Sigmoid colon (tissue), 7 donors: ENCODE measurements at places on chromosomes 3 and 15.

- DNase-seq, result no peak
These were observed 4.2 kb upstream of the NPHP3 start for GRCh38 chr3:132726341-132726823.

DNA sequence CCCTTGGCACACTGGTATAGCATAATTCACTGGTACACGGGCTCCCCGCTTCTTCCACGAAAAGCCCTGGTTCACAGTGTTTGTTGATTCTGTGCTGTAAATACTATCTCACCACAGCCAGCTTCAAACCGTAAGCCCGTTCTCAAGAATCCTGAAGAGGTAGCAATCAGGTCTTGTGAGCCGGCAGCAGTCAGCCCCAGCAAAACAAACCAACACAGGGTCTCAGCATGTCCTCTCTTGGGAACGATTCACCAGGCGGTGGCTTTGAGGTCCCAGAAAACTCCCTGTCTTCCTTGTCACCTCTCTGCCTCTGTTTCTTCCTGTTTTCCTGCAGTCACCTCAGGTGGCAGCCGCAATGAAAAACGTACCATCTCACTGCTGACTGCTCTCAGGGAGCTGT lies 19.1 kb upstream of the FAM3D start:
- DNase-seq, result no peak

DNA sequence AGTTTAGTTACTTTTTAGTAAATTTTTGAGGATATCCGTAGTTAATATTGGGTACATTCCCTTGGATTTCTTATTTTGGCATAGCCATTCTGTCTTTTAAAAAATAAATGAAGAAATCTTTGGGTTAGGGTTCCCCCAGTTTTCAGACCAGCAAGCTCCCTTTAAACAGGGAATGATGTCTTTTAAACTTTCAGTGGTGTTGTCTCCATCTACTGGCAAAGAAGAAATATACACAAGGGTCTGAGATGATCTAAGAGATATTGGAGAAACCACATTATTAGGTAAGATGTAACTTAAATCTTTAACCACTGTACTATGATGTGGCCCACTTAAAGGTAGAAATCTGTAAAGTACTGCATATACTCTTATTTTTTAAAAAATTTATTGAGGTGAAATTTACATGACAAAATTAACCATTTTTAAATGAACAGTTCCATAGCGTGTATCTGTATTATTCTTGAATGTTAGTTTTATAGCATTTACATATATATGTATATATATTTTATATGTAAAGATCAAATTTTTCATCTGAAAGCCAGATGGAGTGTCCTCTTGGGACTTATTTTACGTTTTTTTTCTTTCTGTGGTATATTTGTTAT lies 35.1 kb upstream of the EIF3J start:
- no peak for DNase-seq

GRCh38 chr3:139534992-139535879 lies 4.3 kb downstream of the RBP1 start:
- peak; percentile 71 for DNase-seq

- DNase-seq, result no peak
These were observed 22.9 kb downstream of the MYLK start for GRCh38 chr3:123861081-123861836.

GRCh38 chr3:123773681-123774431 lies 110.3 kb downstream of the MYLK start:
- peak; percentile 77 for DNase-seq

- DNase-seq, result no peak
These were observed 11.3 kb upstream of the STRA6 start for GRCh38 chr15:74213858-74214284.

- DNase-seq, result no peak
These were observed 574.6 kb downstream of the VGLL3 start for GRCh38 chr3:86416334-86416733.

DNA sequence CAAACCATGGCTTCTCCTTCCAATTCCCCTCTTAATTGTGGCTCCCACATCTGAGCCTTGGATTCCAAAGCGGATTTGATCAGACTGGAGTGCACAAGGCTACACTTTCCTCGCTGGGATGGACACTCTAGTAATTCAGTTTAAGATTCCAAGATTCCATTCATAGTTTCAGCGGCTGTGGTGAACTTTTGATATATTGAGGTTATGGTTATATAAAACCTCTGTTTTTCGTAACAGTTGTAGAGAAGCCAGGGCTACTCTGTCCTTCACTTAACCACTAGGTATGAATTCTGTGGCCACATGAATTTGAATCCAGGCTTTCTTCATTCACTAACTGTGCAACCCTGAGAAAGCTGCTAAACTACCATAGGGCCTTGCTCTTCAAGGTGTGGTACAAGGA lies 67.9 kb upstream of the KY start:
- DNase-seq, result no peak

DNA sequence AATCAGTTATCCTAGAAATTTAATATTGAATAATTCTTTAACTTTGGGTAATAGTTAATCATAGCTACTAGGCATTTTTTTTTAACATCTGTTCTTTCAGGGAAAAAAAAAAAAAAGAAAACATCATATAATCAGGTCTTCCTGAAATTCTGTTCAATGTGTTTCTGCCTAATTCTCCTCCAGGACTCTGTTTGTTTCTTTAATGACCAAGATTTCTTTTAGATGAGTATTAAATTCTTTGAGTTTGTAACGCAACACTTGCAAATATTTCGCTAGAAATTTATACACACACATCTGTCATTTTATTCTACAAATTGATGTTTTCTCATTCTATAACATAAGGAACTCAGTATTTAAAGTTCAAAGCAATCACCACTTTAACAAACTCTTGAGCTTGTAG lies 56.7 kb downstream of the ALCAM start:
- DNase-seq, result no peak

- DNase-seq, result no peak
These were observed 41.9 kb downstream of the GPD1L start for GRCh38 chr3:32148351-32148750.

DNA sequence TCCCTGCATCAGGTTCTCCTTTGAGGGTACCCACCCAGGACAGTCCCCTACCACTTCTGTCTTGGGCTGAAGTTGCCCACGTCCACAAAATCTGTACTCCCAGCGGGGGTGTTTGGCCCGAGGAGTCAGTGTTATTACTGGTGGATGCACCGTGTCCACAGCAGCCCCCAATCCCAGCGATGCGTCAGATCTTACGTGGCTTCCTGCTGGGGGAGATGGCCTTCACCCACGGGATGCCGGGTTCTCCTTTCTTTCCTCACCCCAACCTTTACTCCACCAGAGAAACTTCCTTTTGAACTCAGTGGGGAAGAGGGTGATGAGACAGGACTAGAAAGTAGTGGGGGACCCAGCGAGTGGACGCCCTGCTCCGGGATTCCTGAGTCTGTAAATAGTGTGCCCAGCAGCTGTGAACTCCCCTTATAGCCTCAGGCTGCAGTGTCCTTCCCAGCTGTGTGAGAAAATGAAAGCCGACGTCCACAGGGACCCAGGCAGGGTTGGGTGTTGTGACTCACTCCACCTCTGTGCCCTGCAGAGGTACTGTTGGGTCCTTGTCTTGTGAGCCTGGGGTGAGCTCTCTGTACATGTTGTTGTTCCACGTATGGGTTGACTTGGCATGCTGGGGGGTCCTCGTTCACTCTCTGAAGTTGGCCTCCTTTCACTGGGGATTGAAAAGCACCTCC lies 31.5 kb downstream of the CRTAP start:
- no peak for DNase-seq

- DNase-seq, result no peak
These were observed 84.5 kb downstream of the MITF start for GRCh38 chr3:69823743-69824142.

GRCh38 chr3:60403866-60404265 lies 847.4 kb downstream of the FHIT start:
- DNase-seq, result no peak

DNA sequence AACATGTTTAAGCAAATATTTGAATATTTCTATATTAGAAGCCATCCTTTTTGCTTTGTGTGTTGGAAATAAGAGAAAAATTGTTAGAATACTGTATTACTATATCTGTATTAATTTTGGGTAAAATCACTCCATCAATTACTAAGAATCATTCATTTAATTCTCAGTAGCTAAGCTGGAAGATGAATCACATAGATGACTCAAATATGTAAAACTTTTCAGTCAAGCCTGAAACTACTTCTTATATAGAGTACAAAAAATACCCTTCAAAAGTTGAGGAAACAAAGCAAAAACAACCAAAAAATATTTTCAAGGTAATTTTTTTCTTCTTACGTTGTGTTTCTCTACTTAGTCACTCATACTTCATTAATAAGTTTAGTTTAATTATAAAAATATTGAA lies 205.7 kb upstream of the ROBO1 start:
- DNase-seq, result no peak

DNA sequence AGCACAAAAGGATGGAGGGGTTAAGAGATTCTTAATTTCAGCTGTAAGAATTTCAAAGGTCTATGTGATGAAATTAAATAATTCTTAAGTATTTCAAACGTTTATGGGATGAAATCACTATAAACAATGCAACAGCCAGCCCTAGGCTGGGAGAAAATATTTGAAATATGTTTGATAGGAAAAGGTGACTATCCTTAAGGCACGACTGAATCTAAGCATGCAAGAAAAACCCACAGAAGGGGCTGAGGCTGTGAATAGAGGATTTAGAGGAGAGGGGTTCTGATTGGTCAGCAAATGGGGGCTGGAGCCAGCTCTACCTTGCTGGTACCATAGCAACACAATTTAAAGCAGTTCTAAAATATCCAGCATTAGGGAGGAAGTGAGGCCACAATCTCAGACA lies 220.8 kb upstream of the ATP10A start:
- DNase-seq, result no peak

- DNase-seq, result no peak
These were observed 403.4 kb upstream of the SUCLG2 start for GRCh38 chr3:68057637-68058320.

DNA sequence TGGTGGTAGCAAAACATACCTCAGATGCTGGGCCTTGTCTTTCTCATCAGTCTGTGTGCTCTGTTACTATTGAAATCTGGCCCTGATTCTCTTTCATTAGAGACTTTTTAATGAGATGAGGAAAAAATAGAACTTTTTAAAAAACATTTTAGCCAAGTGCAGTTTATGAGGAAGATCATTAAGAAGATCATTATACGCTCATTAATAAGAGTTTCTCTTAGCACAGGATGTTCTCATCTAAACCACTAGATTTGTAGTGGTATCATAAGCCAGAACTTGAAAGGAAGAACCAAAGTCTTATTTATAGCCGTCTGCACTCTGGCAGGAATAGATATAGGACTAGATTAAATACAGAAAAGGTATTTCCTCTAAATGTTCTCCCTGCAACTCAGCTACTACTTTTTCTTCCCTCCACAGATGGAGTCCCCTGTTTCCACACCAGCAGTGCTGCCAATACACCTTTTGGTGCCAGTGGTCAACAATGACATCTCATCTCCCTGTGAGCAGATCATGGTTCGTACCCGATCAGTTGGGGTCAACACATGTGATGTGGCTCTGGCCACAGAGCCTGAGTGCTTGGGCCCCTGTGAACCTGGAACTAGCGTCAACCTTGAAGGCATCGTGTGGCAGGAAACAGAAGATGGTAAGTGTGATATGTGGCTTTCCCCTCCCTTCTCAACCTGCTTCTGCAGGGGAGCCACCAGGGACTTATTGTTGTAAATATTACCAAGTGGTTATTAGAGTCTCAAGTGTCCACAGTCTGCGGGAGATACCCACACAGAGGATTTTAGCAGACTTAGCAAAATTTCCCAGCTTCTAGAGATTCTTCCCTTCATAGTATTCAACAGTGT lies 152.8 kb downstream of the RBPMS2 start:
- DNase-seq, result no peak

GRCh38 chr3:172786036-172786435 lies 35.5 kb downstream of the ECT2 start:
- DNase-seq, result no peak

DNA sequence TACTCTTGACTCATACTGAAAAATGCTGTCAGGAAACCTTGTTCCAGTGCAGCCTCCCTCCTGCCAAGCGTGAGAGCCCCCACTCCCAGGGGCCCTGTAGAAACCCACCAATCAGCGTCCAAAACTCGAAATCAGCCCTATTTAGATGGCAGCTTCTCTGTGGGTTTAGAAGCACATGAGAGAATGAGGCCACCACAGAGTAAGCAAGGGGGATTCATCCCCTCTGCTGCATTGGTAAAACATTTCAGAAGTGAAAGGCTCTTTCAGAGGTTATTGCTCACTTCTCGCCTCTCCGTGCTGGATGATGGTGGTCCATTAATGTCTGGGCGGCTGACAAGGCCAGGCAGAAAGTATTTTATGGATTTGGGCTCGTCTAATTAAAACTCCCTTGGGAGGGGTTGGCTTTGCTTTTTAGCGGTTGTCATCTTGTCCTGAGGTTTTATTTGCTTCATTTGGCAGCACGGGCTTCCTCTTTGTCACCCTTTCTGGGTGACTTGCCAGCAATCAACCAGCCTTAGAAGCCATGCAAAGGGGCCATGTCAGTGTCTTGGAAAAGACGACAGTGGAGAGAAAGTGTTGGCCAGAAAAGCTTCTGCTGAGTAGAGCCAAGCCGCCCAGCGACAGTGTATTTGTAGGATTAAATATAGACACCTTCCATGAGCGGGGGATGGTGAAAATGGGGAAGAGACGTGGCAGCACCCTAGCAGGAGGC lies 145.5 kb downstream of the ATP10A start:
- peak; percentile 13 for DNase-seq

- DNase-seq, result peak; percentile 86
These were observed 93.1 kb downstream of the LRIG1 start for GRCh38 chr3:66407611-66408218.

- no peak for DNase-seq
These were observed 189.1 kb downstream of the DCLK3 start for GRCh38 chr3:36575241-36575640.

GRCh38 chr15:63037976-63038720 lies 4.4 kb upstream of the TPM1 start:
- no peak for DNase-seq

DNA sequence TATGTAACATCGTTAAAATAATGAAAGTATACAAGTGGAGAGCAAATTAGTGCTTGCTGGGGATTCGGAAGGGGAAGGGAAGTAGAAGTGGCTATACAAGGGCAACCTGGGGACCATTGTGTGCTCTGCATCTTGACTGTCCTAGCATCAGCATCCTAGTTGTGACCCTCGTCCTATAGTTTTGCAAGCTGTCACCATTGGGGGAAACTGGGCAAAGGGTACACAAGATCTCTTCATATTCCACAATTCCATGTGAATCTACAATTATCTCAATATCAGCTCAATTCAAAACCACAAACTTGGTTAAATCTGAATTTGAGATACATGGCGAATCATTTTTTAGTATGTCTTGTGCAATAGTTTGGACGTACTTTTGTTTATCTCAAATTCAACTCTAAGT lies 30.9 kb downstream of the WNT7A start:
- no peak for DNase-seq

DNA sequence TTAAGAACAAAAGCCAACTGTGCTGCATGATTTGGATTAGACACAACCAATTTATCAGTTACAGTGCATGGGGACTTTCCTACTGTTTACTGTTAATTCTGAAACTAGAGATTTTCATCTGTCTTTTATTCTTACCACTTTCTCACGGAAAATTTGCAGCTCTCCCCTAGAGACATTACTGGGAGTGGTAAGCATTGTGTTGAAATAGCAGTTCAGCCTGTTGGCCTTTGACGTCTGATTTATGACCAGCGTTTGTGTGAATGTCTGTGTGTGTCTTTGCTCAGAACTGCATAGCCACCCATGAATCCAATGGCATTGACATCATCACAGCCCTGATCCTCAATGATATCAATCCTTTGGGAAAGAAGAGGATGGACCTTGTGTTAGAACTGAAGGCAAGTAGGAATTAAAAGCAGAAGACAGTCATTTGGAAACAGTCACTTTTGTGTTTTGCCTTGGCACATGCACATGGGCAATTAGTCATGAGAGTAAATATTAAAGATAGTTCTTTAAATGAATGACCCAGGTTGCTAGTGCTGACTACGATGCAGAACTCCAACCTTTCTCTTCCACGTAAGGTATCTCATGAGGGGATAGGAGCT lies 202.2 kb upstream of the BHLHE40 start:
- DNase-seq, result no peak
